NCI-H446 treated with DMSO at 0.1 percent for 48 hours (cell line): ENCODE measurements at places on chromosomes 7 and 10.

GRCh38 chr7:47328392-47329319 lies 253.3 kb downstream of the TNS3 start:
- DNase-seq = no peak

DNA sequence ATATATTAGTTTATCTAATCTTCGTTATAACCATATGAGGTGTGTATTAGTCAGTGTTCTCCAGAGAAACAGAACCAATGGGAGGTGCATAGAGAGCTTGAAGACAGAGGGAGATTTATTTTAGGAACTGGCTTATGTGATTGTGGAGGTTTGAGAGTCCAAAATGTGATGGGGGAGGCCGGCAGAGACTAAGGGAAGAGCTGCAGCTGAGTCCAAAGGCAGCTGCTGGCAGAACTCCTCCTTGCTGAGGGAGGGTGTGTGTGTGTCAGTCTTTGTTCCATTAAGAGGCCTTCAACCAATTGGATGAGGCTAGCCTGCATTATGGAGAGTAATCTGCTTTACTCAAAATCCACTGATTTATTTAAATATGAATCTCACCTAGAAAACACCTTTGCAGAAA lies 165.1 kb downstream of the SH3PXD2A start:
- DNase-seq = no peak

DNA sequence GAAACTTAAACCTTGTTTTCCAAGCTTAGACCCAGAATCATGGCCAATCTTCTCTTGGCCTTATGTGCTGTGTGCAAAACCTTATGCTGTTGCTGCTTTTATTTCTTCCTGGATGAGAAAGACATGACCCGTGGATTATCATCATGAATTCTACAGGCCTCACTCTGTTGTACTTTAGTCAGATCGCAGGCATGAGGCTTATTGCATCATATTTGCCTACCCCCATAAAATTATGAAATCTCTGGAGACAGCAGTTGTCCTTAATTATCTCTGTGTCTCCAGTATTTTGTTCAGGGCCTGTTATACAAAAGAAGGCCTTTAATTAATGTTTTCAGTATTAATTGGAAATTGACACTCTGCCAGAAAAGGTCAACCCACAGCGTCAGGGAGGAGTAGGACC lies 71.6 kb downstream of the PLCE1 start:
- no peak for DNase-seq

DNA sequence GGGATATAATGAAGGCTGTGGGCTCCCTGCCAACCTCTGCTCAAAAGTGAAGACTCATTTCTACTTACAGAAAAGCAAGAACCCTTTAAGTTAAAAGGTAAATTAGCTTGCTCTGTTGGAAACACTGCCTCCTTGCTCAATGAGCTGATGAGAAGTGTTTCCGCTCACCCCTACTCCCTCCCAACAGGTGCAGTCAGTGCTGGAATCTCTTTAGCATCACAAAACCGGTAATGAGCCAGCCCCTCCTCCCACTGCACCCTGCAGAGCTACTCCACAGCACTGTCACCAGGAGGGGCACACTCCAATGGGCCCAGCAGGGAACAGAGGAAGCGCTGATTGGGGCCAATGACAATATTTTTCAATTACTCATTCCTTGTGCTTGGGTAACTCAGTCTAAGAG lies 262.5 kb downstream of the TCERG1L start:
- DNase-seq = no peak

- no peak for DNase-seq
Observed at GRCh38 chr7:435630-436366, 83.8 kb downstream of the PDGFA start.

DNA sequence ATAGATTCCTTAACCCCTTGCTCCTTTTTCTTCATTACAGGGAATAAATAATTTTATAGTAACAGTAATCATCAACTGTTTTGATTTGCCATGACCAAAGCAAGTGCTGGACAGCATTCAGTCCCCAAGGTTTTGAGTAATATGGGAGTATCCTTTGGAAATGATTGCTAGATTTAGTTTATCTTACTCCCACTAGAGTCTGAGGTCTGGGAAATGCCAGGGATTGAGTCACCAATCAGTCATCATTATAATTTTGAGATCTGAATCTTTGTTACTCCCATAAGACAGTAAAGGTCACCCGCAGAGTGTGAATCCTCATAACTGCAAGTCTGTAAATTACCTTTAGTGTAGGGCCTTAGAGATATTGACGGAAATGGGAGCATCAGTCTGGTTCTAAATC lies 133.7 kb upstream of the SEMA3E start:
- no peak for DNase-seq

- DNase-seq = no peak
Observed at GRCh38 chr10:108204528-108205305, 1040.2 kb upstream of the SORCS1 start.

DNA sequence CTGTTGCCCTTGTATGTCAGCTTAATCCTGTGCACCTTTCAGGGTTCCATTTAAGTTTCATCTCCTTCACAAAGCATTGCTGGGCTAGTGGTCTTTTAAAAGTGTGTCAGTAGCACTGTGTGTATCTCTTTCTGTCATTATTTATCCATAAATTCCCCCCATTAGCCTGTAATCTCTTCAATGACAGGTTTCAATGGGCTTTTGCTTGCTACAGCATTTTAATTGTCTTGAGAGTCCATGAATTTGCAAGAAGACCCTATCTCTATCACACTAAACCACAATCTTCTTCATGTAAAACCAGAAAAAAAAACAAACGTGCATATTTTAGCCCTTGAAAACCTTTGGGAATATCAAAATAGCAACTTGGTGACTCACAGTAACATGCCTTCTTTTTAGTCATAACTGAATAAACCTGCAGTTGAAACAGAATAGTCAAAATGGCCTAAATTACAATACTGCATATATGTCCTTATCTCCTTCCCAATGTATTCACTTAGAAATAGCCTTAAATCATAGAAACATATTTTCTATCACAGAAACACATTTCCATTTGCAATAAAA lies 118.6 kb downstream of the PON1 start:
- no peak for DNase-seq

DNA sequence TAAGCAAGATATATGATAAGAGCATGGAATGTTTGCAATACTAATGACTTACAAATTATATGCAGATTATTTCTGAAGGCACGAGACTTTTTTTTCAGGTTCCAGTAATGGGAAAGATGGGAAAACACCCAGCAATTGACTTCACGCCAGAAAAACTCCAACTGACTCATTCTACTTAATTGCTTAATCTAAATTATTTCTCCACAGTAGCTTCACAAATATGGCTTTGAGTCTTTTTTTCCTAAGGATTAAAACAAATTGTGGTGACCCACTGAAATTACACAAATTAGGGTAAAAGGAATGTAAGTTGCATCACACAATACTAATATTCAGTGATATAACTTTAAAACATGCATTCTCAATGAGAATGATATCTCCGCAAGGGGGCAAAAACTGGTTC lies 138.7 kb downstream of the GNAI1 start:
- peak; percentile 22 for DNase-seq

DNA sequence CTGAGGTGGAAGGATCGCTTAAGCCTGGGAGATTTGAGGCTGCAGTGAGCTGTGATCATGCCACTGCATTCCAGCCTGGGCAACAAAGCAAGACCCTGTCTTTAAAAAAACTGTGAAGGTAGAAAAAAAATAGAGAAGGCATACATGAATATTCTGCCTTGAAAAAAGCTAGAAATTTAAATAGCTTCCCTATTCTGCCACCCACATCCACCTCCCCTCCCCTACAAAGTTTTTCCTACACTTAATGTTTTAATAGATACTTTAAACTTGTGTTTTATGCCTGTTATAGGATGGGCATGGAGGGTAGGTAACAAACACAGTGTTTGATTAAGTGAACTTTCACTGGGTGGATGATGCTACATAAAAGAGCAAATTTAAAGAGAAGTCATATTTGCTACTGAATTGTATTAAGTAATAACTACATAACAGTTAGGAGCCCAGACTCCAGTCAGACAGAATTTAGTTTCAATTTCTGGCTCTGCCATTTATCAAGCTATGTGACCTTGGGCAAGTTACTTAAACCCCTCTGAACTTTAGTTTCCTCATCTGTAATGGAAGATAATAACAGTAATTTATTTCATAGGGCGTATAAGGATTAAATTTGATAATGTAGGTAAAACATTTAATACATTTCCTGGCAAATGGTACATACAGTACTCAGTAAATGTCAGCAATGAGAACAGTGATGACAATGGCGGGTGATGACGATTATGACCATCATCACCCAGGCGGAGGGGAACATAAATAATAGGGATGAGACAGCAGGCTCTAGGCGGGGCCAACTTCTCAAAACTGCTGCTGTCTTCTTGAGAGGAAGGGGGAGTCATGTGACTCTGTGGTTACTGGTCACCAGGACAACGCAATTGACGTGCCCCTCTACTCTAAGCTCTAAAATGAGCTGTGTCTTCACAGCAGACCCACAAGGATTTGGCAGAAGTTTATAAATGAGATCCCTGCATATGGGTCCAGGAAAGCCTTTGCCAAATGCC lies 15.8 kb downstream of the DNMBP start:
- peak; percentile 57 for DNase-seq

- peak; percentile 68 for DNase-seq
Observed at GRCh38 chr10:11153766-11154165, 136.1 kb downstream of the CELF2 start.

DNA sequence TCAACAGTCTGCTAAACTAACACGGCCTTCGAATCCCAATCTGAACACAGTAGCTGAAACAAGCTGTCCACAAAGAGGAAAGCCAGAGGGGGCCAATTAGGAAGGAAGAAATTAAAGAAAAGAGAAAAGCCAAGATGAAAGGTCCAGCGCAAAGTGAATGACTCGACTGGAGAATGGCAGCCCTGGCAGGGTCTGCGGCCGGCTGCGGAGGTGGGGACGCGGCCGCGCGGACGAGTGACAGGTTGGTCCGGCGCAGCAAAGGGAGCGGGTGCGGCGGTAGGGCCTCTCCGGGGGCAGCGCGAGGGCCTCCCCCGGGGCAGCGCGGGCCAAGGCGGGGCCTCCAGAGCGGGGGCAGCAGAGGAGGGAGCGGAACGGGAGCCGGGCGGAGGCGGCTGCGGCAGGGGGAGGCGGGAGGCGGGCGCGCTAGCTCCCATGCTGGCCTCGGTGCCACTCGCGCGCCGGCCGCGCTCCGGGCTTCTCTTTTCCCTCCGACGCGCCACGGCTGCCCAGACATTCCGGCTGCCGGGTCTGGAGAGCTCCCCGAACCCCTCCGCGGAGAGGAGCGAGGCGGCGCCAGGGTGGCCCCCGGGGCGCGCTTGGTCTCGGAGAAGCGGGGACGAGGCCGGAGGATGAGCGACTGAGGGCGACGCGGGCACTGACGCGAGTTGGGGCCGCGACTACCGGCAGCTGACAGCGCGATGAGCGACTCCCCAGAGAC lies at the start of gene VWC2:
Gene VWC2, plus strand, starts transcription at position 421 of the 718 bp plus-strand sequence. CDS start 1,798 bp downstream, outside the sequence.
- DNase-seq = peak; percentile 28

DNA sequence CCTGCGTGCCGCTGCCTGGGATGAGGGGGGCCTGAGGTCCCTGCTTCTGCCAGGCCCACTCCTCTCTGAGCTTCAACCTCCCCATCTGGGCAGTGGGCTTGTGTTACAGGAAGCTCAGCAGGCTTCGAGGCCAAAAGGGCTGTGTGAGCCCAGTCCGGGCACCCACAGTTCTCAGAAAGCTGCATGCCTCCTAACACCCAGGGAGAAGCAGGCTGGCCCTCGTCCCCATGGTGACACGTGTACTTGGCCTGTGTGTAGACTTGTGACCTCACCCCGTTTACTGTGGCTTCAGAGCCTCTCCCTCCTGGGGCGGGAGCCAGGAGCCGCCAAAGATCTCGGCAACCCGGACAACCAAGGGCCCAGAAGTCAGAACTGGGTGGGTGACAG lies 2.2 kb upstream of the GRIFIN start:
- no peak for DNase-seq

- peak; percentile 78 for DNase-seq
Observed at GRCh38 chr10:109931163-109931562, 7.9 kb upstream of the XPNPEP1 start.

DNA sequence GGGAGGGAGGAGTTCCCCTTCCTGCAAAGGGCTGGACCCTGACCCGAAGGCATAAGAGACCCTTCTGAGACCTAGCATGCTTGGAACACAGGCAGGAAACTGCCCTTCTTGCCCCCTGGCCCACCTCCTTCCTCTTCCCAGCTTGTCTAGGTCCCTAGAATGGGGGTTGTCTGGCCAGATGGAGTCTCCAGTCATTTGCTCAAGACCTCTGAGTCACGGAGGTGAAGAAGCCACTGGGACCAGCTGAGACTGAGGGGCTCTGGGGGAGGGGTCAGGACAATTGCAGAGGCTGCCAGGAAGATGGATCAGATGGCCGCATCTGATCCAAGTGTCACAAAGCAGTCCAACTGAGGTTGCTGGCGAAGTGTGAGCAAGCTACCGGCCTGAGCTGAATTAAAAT lies 46.2 kb downstream of the COL13A1 start:
- DNase-seq = no peak

DNA sequence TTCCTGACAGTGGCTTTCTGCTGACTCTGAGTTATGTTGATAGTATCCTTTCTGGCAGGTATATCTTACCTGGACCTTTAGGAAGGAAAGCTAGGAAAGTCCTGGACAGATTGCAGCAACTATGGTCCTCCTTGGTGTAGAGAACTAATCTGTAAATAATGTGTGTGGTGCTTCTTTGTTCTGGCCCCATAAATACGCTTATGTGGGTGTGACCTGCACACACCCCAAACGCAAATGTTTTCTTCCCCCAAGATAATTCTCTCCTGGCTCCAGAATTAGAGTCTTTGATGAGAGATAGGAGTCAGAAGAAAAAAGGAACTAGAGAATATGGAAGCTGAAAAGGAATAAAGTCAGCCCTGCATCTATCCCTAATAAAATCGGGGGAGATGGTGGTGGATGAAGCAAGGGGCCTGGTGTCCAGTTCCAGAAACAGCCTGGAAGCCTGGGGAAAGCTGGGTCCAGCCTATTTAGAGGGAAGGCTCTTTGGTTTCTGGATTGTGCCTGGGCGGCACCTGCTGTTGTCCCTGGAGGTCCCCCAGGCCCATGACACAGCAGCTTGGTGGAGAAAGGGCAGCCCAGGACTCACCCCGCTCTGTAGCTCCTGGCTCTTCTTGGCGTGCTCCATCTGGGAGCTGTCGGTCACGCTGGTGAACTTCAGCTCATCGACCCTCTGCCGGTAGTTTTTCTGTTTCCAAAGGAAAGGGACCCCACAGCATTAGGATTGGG lies 38.2 kb downstream of the NRAP start:
- DNase-seq = no peak

GRCh38 chr7:8321312-8321711 lies 59.3 kb upstream of the ICA1 start:
- DNase-seq = no peak

DNA sequence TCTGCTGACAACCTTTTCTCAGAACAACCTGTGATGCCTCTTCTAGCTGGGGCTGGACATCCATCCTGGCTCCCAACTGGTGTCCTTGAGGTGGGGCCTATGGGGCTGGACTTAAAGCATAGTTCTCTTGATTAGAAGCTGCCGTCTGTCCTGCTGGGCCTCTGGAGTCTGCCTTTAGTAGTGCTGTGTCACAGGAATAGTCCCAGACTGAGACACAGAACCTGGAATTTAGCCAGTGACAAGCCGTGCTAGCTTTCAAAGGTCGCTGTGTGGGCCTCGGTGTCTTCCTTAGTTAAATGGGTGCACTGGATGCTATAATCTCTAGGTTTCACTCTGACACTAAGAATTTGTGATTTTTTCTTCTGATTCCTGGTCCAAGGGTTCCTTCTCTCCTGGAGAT lies 41.2 kb downstream of the GPR141 start:
- DNase-seq = no peak

GRCh38 chr10:30980951-30981616 lies 50.6 kb downstream of the ZNF438 start:
- DNase-seq = peak; percentile 88
